ENCODE measurements at places on chromosomes 4 and X.
A peak's percentile ranks its signal among the peaks of the same experiment; 100 is the strongest.

DNA sequence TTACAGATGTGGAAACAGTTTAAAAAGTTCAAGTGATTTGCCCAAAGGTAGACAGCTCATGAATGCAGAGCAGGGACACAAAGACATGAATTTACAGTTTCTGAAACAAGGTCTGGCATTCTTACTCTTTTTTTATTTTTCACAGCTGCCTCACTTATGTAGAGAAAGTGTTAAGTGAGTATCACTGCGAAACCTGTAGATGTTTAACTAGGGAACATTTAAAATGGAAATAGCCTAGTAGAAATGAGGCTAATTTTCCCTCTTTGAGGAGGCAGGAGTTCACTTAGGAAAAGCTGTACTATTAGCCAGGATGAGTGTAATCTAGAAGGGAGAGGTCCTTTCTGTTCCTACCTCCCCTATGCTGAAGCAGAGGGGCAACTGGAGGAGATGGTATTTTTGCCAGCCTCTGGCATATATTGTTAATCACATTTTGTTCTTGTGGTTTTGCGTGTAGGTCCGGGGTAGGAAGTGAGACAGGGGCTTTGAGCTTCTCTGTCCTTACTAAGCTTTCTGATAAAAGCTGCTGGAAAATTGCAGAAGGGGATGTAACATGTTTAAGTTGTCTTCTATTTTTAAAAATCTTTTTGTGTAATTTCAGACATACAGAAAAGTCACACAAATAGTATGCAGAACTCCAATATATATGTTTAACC lies 492.8 kb upstream of the NR3C2 start:
- no peak for DNase-seq

DNA sequence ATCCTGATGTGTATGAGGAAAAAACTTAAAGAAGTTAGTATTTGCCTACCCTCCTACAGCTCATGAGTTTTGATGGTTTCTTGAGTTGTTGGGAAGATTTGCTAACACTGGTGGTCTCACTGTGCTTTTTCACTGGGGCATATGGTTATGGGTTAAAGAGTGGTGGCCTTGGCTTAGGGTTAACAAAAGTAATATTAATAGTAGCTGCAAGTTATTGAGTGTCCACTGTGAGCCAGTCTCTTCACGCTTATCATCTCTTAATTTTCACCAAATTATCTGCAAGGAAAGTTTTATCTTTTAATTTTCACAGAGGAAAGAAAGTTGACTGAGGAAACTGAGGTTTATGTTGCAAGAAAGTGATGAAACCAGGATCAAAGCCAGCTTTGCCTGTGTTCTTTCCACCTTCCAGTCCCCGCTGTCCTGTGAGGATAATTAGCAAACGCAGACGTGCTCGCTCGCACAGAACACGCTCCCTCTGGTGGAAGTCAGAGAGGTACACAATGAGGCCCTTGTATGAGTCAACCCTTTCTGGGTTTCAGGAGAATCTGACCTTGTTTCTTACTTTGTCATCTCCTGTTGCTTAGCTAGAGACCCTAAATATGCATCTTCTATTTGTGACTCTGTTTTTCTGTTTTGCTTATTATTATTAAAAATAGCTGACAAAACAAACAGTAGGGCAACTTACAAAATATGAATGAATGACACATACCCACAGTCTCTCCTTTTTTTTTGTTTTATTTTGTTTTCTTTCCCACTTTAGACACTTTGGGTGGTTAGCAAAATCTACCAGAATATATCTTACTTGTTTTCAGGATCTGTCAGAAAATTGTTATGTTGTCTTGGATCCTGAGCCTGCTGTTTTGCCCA lies 94.3 kb downstream of the DDIT4L start:
- peak; percentile 81 for DNase-seq

- DNase-seq: peak; percentile 71
These were observed 35.9 kb downstream of the SUPT20HL1 start for GRCh38 chrX:24396236-24396930.

DNA sequence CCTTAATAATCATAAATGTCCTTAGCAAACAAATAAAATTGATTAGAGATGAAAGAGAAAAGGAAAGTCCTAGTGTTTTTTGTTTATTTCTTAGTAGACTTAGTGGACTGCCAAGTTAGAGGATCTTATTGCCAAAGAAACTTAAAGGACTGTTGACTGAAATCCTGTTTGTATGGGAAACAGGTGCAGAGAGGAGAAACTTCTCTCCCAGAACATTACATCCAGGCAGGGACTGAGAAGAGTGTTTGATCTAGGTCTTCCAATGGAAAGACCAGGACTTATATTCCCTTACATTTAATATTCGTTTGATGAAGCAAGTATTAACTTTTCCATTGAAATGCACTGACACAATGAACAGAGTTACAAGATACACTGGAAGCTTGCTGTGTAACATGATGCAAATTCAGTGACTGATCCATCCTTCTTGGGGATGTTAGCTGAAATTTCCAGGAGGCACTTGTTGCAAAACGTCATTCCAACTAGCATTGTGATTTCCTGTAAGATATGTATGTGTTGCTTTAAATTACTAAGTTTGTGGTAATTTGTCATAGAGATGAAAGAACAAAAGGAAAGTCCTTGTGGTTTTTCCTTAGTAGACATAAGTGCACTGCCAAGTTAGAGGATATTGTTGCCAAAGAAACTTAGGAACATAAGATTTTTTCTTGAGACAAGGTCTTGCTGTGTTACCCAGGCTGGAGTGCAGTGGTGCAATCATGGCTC lies 505.6 kb downstream of the STIM2 start:
- peak; percentile 79 for DNase-seq

DNA sequence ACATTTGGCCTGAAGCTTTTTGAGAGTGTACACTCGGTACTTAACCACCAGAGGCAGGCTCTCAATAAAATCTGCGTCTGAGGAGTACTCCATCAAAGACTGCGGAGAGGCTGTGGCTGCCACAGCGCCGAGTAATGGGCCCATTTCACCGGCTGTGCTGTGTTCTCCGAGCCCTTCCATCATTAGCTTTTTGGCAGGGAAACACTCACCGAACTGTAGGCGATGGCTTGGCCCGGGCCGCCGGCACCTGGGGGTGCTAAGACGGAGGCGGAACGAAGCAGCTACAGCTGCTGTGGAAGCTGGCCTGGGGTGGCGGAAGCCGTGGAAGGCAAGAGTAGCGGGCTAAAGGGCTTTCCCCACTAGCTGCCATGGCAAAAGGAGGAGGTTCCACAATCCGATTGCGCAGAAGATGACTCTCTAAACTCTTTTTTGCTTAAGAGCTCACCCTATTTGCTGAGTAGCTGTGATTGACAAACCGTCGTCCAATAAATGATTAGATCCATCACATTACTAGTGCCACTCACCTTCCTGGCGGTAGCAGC lies 48.5 kb upstream of the PABPC1L2A start:
- no peak for DNase-seq

GRCh38 chr4:107519053-107519452 lies 201.0 kb downstream of the PAPSS1 start:
- DNase-seq: peak; percentile 56

DNA sequence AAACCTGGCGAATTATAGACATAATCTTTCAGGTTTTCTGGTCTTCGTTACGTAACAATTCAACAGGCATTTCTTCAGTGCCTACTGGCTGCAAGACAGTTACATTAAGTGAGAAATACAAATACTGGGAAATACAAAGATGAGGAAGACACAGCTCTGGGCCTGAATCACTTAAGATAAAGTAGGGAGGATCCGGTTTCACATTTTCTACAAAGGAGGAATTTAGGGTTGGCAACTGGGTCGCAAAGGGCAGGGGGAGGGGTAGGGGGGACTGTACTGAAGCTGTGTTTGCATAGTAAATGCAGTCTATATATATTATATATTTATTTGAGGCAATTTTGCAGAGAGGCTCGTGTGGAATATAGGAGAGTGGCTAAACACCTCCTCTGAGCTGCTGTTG lies 107.4 kb downstream of the MAML3 start:
- no peak for DNase-seq

DNA sequence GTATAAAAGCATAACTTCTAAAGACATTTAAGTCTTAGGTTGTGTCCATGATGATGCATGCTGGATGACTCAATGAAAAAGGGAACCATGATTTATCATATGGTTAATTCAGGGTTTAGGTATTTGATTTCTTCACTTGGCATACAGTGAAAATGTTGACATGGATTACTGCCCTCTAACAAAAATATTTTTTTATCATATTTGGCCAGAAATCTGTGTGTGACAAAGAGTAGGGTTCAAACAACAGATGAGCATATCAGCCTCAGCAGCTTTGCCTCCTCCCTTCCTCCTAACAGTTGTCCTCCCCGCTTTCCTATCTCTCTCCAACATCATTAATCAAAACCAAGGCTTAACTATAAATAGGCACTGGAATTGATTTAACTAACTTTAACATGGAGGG lies 46.3 kb downstream of the ARHGAP6 start:
- peak; percentile 17 for DNase-seq
